Tracheal epithelial cell (primary cell): ENCODE measurements at places on chromosomes 7 and 10. TPM values are rescaled to one million over a fixed set of nuclear protein-coding genes. Genes with fewer than 3 reads are reported as not detected.

Gene PDCD4
- total RNA-seq, result 65.3 and 78.6 TPM in 2 replicates

Gene CLCN1
- total RNA-seq, result under 0.01 TPM in 1 of 2 replicates, not detected in the other

Gene CYP26A1
- not detected in 2 replicates for total RNA-seq

Gene NXPH1
- total RNA-seq, result not detected in 2 replicates

Gene HOXA2
- total RNA-seq, result not detected in 2 replicates

Gene CAV2
- 225 and 241 TPM in 2 replicates for total RNA-seq

Gene ZPBP
- not detected in 2 replicates for total RNA-seq

Gene MACC1
- total RNA-seq, result 20.0 and 50.1 TPM in 2 replicates

Gene BRI3
- 24.8 and 36.9 TPM in 2 replicates for total RNA-seq

Gene LHPP
- total RNA-seq, result 6.7 and 9.0 TPM in 2 replicates

Gene TFR2
- 0.72 and 1.3 TPM in 2 replicates for total RNA-seq

Gene SCIN
- total RNA-seq, result 0.21 and 5.3 TPM in 2 replicates

Gene RABGEF1
- 24.7 and 40.0 TPM in 2 replicates for total RNA-seq

Gene GJD4
- total RNA-seq, result not detected in 2 replicates

Gene TMEM140
- 1.2 TPM in 1 of 2 replicates, not detected in the other for total RNA-seq

Gene BTBD16
- not detected in 2 replicates for total RNA-seq

Gene PRPS1L1
- total RNA-seq, result not detected in 2 replicates

Gene RP9
- 6.0 and 8.7 TPM in 2 replicates for total RNA-seq

Gene UNCX
- not detected in 2 replicates for total RNA-seq

Gene COMMD3
- 30.7 and 43.6 TPM in 2 replicates for total RNA-seq

Gene PIK3CG
- total RNA-seq, result under 0.01 TPM in 1 of 2 replicates, not detected in the other

Gene CCDC146
- 3.6 and 3.9 TPM in 2 replicates for total RNA-seq
